ENCODE measurements at places on chromosomes 4 and X.

GRCh38 chr4:101527188-101527587 lies 179.9 kb upstream of the PPP3CA start:
- DNase-seq, result peak; percentile 73

DNA sequence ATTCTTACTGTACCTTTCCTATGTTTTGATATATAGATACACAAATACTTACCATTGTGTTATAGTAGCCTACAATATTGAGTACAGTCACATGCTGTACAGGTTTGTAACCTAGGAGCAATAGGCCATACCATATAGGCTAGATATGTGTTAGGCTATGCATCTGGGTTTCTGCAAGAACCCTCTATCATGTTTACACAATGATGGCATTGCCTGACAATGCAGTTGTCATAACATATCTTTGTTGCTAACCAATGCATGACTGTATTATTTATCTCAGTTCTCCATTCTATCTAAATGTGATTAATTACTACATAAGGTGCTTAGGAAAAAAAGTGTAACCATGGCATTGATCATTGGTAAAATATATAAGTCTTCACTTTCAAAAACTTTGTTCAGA lies 10.0 kb upstream of the SPCS3 start:
- no peak for DNase-seq

DNA sequence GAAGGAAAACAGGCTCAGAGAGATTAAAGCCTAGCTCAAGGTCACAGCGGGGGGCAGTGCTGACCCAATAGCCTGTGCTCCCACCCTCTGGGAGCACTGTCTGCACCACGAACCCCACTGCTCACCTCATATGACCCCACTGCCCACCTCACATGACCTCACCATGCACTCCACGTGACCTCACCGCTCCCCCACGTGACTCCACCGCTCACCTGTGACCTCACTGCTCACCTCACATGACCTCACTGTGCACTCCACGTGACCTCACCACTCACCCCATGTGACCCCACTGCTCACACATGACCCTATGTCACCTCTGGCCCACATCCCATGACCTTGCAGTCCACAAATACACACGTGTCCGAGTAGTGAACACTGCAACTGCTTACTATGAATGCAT lies 55.4 kb downstream of the ACOX3 start:
- DNase-seq, result no peak

DNA sequence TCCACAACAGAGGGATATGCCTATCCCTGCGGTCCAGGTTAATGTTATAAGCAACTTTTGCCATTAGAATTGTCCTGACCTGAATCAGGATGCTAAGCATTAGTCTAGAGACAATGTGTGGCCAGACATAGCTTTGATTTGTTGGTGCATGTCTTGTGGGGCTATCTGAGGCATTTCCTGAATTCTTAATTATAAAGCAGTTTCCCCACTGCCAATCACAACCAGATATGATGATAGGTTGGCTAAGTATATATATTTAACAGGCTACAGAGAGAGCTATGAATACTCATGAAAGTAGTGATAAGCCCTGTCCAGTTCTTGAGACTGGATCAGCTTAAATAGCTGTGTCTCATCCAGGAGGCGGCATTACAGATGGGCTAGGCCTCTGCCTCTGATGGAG lies 37.8 kb upstream of the ZNF81 start:
- DNase-seq, result no peak

All from stimulated activated CD4-positive, alpha-beta T cell treated with anti-CD3 and anti-CD28 coated beads, TNF-alpha, amount 100 ng/mL, for 24 hours (primary cell).